ENCODE measurements at places on chromosomes 6 and 20. TPM values are rescaled to one million over a fixed set of nuclear protein-coding genes. Genes with fewer than 3 reads are reported as not detected.

GRCh38 chr20:43969028-43969447, 54.4 kb downstream of the TOX2 start:
- DNase-seq, result no peak

DNA sequence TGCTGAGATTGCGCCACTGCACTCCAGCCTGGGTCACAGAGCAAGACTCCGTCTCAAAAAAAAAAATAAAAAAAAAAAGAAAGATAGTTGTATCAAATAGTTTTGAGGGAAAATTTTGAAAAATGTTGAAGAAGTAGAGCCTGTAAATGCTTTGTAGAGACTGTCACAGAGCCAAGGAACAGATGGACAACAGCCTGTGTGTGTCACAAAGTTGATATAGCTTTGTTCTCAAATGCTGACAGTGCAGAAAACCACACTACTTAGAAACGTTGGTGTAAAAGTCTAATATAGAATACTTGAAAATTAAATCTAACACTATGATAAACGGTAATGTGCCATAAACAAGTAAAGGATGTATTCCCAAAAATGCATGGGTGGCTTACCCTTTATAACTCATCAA, 25.4 kb downstream of the PTK7 start:
- DNase-seq, result no peak

GRCh38 chr6:56808871-56809359, 146.0 kb upstream of the BEND6 start:
- DNase-seq, result no peak

The RSPH9 gene
- total RNA-seq, result not detected

GRCh38 chr6:15512126-15512525, 150.7 kb downstream of the DTNBP1 start:
- DNase-seq, result no peak

GRCh38 chr6:121733234-121733633, 297.8 kb downstream of the GJA1 start:
- DNase-seq, result no peak

The WFDC12 gene
- total RNA-seq, result not detected
